Liver (tissue), 10 donors: ENCODE measurements at places on chromosomes 1 and 21.

GRCh38 chr21:26127918-26128317, 42.7 kb downstream of the APP start:
- DNase-seq = no peak

- no peak for DNase-seq
Measured at GRCh38 chr1:226643611-226644540, 95.2 kb downstream of the ITPKB start.

DNA sequence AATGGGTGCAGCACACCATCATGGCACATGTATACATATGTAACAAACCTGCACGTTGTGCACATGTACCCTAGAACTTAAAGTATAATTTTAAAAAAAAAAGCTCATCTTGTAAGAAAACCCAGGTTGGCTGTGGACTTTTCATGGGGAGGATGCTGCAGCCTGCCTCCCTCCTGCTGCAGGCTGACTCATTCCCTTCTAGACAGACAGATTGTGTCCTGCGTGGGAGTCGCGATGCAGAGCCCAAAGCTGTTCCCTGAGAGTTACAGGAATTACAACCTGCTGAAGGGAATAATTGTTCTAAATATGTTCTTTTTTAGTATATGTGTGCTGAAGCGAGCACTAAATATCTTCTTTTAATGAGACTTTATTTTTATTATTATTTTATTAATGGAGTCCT, 93.2 kb downstream of the TBX19 start:
- no peak for DNase-seq

GRCh38 chr1:216314379-216315095, 108.7 kb downstream of the USH2A start:
- DNase-seq = no peak

DNA sequence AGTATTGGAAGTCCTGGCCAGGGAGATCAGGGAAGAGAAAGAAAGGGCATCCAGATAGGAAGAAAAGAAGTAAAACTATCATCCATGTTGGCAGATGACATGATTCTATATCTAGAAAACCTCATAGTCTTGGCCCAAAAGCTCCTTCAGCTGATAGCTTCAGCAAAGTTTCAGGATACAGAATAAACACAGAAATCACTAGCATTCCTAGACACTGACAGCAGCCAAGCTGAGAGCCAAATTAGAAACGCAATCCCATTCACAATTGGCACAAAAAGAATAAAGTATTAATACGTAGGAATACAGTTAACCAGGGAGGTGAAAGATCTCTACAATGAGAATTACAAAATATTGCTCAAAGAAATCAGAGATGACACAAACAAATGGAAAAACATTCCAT, 44.6 kb downstream of the ZFYVE9 start:
- DNase-seq = no peak

DNA sequence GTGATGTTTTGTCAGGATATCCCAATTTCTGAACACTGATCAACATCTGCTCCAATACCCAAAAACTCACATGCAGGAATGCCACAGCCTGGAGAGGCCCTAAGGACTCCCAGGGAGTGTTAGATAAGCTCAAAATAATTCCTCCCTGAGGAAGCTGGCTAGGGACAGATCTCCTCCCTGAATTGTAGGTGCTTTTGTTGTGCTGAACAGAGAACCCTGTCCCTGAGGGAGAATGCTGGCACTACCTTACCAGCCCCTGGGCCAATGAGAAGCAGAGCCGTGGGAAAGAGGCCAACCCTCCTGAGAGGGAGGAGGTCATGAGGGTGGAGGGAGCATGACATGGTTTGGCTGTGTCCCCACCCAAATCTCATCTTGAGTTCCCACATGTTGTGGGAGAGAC, 73.6 kb upstream of the PTGFRN start:
- DNase-seq = no peak

DNA sequence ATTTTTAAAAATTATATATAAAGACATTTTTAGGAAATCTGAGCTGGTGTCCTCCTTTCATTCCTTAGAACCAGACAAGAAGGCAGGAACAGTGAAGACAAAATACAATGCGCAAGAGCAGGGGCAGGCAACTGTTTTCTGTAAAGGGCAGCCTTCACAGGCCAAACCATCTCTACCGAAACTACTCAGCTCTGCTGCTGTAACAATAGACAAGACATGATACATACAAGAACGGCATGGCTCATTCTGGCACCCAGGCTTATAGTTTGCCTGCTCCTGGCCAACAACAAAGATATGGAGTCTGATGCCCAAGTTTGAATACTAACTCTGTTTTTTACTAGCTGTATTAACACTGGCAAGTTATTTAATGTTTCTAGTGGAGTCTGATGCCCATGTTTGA, 232.0 kb downstream of the SMYD3 start:
- DNase-seq = no peak

DNA sequence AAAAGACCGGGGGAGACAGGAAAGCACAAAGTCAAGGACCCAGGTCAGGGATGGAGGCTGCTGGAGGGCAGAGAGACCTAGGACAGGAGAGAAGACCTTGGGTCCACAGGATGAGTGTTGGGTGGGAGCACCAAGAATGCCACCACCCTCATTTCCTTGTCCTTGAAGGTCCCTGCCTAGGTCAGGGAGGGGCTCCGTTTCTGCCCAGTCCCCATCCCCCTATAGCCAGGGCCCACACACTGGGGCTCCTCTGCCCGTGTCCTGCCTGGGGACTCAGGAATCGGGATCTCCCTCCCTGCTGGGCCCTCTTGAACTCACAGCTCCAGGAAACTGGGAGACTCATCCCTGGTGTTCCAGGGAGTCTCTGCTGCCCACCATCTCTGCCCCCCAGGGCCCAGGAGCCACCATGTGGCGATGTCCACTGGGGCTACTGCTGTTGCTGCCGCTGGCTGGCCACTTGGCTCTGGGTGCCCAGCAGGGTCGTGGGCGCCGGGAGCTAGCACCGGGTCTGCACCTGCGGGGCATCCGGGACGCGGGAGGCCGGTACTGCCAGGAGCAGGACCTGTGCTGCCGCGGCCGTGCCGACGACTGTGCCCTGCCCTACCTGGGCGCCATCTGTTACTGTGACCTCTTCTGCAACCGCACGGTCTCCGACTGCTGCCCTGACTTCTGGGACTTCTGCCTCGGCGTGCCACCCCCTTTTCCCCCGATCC, 584 bp downstream of the TINAGL1 start:
- no peak for DNase-seq

GRCh38 chr1:21906173-21907078, 30.7 kb downstream of the HSPG2 start:
- DNase-seq = peak; percentile 72

DNA sequence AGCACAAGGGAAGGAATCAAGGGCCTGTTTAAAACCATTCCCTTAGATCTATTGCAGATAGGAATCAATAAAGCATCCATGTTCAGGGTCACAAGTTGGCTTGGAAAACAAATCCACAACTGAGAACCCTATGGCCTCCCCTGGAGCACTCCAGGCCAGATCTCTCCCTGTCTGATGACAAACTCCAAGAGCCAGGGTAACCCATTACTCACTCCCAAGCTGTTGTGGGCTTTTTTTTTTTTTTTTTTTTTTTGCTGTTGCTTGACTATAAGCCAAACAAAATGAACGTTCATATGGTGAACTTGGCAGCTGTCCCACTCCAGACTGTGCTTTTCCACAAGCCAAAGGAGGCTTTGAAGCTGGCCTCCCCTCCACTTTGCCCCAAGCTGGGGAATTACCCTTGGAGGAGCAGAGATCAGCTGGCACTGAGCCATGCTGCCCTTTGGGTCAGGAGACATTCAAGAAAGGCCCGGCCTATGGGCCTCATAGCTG, 35.7 kb upstream of the VAV3 start:
- DNase-seq = no peak

- DNase-seq = no peak
Measured at GRCh38 chr1:87089070-87089736, 174.8 kb downstream of the HS2ST1 start.

DNA sequence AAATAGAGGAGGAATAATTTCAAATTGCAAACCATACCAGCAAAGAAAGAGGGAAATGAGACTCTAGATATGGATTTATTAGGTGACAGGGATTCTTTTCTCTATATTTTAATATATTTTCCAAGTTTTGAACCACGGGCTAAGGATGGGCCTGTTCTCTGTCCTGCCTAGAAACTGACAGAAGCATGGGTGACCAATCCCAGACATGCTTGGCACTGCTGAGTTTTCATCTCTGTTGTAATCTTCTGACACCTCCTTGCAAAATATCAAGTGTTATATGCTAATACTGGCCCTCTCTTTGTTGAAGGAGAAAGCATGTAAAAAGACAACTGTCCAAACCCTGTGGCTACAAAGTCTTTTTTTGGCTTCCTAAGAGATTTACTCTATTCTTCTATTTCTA, 774 bp upstream of the ANGPTL7 start:
- DNase-seq = no peak

DNA sequence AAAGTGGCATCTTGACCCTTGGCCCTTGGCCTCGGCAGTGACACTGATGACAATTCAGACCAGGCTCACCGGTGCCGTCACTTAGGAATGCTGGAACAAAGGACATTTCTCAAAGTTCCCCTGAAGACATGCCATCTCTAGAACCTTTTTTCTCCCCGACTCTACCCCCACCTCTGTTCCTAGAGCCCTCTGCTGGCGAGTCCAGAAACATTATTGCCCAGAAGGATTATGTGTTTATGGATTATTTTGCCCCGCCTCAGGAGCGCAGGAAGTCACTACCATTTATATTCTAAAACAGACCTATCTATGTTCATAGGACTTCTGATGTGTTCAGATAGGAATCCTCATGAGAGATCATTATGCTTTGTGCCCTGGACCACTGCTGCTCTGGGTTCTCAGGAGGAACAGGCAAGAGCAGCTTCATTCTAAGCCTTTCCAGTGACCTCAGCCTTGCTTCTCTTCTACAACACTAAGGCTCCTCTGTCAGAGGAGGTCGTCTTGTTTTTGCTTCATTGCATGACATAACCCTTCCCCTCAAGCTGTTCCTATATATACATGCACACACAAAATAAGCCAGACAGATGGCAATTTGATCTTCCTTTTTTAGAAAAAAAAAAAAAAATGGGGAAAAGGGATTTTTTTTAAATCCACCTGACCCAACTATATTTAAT, 12.4 kb upstream of the SHISA4 start:
- DNase-seq = no peak

DNA sequence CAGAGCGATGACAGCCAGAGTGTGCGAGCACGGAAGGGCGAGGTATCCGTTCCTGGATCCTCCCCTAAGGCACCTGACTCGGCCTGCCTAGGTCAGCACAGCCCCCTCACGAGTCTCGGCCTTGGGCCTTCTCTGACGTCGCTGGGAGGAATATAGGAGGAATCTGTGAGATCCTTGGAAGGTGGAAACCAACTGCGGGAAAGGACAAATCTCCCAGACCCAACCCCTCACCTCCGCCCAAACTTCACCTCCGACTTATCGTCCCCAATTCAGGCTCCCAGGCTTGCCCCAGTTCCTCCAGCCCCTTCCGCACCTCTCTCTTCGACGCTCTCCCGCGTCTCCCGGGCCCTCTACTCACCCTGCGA, 494 bp downstream of the APH1A start:
- peak; percentile 41 for DNase-seq

DNA sequence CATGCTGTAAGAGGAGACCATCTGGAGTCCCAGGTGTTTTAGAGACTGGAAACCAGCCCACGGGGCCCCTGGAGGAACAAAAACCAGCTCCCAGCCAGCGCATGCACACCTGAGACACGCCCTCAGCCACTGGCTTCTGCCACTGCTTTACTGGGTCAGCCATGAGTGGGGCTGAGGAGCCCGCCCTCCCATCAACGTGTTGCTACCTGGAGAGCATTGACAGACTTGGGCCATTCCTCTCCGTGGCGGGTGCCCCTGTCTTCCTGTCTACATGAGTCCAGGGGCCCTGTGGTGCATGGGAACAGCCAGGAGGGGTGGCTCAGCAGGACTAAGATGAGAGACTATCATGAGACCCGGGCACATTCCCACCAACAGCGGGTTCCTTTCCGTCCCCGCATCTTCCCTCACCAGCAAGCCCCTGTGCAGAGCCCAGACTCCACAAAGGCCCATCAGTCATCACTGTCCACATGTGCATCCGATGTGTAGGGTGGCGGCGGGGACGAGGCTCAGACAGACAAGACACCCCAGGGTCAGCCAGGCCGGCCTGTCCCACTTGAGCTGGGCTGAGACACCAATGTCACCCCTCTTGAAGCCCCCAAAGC, 45.4 kb upstream of the POFUT2 start:
- no peak for DNase-seq
